ENCODE measurements at places on chromosomes 1 and 21.

DNA sequence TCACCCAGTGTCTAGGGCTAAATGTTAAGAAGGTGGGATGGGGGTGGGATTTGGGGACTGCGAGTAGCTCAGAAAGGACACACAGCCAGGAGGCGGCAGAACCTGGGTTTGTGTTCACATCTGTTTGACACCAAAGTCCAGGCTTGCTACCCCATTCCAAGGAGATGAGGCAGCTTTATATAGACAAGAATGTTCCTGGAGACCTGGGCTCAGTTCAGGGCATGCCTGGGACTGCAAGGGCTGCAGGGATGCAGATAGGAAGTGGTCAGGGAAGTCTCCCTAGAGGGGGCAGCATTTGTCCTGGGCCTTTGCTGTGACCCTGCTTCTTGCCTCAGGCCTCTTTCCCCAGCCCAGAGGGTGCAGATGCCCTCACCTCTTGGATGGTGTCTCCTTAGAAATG is 16.3 kb downstream of the PADI3 start:
- no peak for DNase-seq

GRCh38 chr1:198280080-198280479 is 123.3 kb downstream of the NEK7 start:
- no peak for DNase-seq

- no peak for DNase-seq
These were observed 17.8 kb downstream of the COPA start for GRCh38 chr1:160325252-160325651.

- DNase-seq = no peak
These were observed 2.1 kb downstream of the PEX19 start for GRCh38 chr1:160282807-160283206.

DNA sequence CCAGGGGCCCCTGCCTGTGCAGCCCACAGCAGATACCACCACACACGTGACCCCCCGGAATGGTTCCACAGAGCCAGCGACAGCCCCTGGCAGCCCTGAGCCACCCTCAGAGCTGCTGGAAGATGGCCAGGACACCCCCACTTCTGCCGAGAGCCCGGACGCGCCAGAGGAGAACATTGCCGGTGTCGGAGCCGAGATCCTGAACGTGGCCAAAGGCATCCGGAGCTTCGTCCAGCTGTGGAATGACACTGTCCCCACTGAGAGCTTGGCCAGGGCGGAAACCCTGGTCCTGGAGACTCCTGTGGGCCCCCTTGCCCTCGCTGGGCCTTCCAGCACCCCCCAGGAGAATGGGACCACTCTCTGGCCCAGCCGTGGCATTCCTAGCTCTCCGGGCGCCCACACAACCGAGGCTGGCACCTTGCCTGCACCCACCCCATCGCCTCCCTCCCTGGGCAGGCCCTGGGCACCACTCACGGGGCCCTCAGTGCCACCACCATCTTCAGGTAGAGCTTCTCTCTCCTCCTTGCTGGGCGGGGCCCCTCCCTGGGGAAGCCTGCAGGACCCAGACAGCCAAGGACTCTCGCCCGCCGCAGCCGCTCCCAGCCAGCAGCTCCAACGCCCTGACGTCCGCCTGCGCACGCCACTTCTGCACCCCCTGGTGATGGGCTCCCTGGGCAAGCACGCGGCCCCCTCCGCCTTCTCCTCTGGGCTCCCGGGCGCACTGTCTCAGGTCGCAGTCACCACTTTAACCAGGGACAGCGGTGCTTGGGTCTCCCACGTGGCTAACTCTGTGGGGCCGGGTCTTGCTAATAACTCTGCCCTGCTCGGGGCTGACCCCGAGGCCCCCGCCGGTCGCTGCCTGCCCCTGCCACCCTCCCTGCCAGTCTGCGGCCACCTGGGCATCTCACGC is 51.0 kb downstream of the COL18A1 start:
- no peak for DNase-seq

DNA sequence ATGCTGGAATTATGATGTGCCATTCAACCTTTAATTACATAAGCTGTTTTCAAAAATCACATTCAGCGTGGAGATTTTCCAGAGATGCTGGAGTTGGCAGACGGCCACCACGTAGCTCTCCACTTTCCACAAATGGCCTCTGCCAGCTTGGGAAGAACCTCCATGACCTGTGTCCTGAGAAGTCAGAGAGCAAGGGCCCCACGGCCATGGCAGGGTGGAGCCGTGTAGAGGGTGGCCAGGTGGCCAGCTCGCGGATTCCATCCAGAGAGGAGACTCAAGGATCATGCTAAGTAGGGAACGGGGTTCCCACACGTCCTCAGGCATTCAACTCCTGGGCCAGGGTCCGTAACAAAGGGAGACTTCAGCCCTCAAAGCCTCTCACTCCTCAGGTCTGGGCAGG is 1.3 kb upstream of the GALE start:
- DNase-seq = no peak
